Esophagus squamous epithelium (tissue), 5 donors: ENCODE measurements at places on chromosomes 12 and 14. TPM values are rescaled to one million over a fixed set of nuclear protein-coding genes. Genes with fewer than 3 reads are reported as not detected.

- no peak for DNase-seq
Measured at GRCh38 chr14:79018836-79019235, 848.7 kb downstream of the NRXN3 start.

GRCh38 chr12:119715268-119715620 is 47.3 kb downstream of the PRKAB1 start:
- no peak for DNase-seq

- DNase-seq, result no peak
Measured at GRCh38 chr12:126663304-126664094, 1598.3 kb downstream of the AACS start.

- DNase-seq, result no peak
Measured at GRCh38 chr14:103346286-103346685, 12.2 kb downstream of the EIF5 start.

DNA sequence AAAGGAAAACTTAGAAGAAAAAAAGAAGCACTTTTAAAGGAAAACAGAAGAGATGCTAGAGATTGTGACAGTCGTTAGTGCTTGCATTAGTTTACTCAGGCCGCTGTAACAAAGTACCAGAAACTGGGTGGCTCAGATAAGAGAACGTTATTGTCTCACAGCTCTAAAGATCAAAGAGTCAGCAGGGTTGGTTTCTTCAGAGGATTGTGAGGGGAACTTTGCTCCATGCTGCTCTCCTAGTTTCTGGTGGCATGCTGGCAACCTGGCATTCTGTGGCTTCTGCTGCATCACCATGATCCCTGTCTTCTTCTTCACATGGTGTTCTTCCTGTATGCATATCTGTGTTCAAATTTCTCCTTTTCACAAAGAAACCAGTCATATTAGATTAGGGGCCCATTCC is 119.4 kb upstream of the PLEKHA5 start:
- DNase-seq, result no peak

GRCh38 chr12:65699251-65699650 is 125.0 kb upstream of the HMGA2 start:
- no peak for DNase-seq

GRCh38 chr14:58739674-58740073 is 101.9 kb downstream of the DACT1 start:
- no peak for DNase-seq

GRCh38 chr14:83757916-83758315 is 1772.0 kb upstream of the FLRT2 start:
- no peak for DNase-seq

DNA sequence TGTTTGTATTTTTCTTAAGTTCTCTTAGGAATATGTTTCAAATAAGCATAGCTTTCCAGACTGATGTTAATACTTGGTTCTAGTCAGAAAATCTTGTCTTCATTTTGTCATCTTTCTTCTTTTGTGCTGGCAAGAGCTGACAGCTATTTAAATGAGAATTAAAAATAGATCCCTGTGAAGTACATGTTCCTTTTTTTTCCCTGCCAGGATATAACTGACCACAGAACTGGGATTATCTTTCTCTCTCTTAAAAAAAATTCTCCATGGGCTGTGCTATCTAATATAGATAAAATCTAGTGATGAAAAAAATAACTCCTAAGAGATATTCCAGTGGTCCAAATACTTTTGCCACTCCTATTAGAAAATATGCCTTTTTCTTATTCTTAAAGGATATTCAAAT is 163.4 kb downstream of the AKAP6 start:
- DNase-seq, result no peak

GRCh38 chr12:130202201-130202600 is 39.9 kb downstream of the FZD10 start:
- no peak for DNase-seq

GRCh38 chr14:68639000-68639757 is 153.7 kb downstream of the ZFP36L1 start:
- no peak for DNase-seq

GRCh38 chr12:75706786-75707605 is 195.6 kb upstream of the KRR1 start:
- no peak for DNase-seq

DNA sequence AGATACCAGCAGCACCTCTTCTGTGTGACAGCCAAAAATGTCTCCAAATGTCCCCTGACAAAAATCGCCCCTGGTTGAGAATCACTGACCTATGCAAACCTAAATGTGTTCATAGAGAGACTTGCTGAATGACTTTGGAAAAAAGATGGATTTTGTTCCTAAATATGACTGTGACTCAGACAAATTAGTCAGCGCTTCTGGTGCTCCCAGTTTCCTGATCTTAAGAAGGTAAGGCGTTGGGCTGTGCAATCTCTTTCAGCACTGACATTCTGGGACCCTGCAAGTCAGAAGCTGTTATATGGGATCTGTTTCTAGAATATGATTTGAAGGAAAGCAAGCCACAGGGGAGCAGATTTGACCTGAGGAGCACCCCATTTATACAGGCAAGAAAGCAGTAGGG is 90.6 kb upstream of the PWP1 start:
- DNase-seq, result no peak

Gene TAS2R30
- 0.83 TPM for total RNA-seq

Gene CLEC4A
- 0.61 TPM for total RNA-seq

Gene PRIM1
- total RNA-seq, result 8.8 TPM

Gene OR4K15
- not detected for total RNA-seq

Gene CD4
- 1.2 TPM for total RNA-seq

Gene TSHR
- total RNA-seq, result not detected
